Upper lobe of left lung (tissue), 6 donors: ENCODE measurements at places on chromosomes 4 and X. TPM values are rescaled to one million over a fixed set of nuclear protein-coding genes. Genes with fewer than 3 reads are reported as not detected.

DNA sequence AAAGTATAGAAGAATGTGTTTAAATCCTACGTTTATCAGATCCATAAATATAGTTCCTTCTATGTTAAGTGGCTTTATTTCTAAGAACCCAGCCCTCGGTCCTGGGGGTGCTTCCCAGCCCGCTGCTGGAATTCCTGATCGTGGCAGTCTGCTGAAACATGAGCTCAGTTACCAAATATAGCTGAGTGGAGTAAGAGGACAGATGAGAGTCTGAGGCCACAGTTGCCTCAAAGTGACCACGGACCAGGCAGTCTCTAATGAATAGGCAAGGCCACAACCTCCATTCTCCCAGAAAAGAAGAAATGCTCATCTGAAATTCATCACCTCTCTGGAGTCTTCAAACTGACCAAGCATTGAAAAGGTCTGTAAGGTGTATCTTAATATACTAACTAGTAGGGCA lies at the start of gene PALLD:
Gene PALLD (plus strand): TSS at position 219 of the 400 bp plus-strand sequence.
- no peak for DNase-seq
- H3K36me3 ChIP-seq = no peaks in the 10 kb centered on the region
- no peak within 1 kb of the TSS for H3K4me3 ChIP-seq
- H3K27ac ChIP-seq = no peak within 1 kb of the TSS
- no peaks in the 10 kb centered on the region for H3K27me3 ChIP-seq
- no peaks in the 10 kb centered on the region for H3K4me1 ChIP-seq

- H3K27me3 ChIP-seq = no peaks in the 10 kb centered on the region
- no peak overlapping the region for H3K4me3 ChIP-seq
- H3K4me1 ChIP-seq = no peaks in the 10 kb centered on the region
- no peaks in the 10 kb centered on the region for H3K36me3 ChIP-seq
Observed at GRCh38 chr4:80492761-80493160, 157.2 kb downstream of the CFAP299 start.

- DNase-seq = no peak
- H3K27me3 ChIP-seq = no peaks in the 10 kb centered on the region
- H3K27ac ChIP-seq = no peak overlapping the region
Observed at GRCh38 chr4:186557061-186557460, 1.7 kb upstream of the MTNR1A start.

DNA sequence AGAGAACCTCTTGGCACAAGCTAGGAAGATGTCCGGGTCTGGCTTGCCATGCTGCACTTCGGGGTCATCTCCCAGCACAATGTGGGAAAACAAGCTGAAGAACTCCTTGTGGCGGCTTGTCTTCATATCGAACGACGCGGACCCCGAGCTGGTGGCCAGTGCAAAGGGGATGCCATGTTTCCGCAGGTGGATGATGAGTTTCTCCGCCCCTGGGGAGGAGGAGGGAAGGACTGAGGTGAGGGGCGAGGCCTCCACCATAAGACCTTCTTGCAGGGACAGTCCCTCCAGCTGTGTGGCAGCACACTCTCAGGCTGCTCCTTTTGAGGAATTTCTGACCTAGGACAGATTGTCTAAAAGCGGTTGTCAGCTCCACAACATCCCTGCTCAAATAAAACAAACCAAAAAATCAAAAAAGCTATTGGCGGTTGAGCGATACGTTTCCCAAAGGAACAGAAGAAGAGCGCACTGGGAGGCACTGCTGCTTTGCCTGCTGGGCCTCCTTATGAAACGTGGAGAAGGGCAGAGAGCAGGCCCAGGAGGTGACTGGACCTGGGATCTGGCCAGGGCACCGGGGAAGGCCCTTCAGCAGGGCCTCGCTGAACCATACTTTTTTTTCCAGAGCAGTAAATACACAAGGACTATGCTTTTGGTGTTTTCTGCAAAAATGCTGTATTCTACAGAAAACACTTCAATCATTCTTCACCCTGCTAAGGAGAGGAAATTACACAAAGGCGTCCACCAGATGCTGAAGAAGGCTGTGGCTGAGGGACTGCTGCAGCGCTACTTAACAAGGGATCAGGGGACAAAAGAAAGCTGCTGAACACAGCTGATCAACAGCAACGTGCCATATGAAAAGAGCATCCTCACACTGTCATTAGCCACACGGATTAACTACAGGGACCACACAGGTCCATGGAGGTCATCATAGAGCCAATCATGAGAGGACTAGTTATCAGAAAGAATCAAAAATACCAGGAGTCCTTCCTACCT lies 70.0 kb upstream of the STS start:
- H3K36me3 ChIP-seq = no peaks in the 10 kb centered on the region
- DNase-seq = no peak

DNA sequence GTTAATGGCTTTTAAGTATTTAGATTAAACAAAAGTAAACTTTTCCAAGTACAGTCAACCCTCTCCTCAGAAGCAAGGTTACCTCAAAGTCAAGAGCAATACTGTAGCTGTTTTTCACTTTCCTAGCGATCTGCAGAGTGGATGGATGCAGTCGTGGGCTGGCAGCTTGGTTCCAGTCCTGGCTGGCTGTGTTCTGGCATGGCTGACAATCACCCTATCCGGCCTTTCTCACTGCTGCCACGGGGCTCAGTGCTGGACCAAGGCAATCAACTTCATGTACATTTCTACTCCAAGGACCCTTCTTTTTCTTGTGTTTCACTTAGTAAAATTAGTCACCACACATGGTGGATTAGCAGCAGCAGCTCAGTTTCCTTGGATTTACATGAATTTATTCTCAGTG lies 208.3 kb downstream of the GABRB1 start:
- H3K4me3 ChIP-seq = no peak overlapping the region
- H3K36me3 ChIP-seq = no peaks in the 10 kb centered on the region
- H3K4me1 ChIP-seq = no peaks in the 10 kb centered on the region
- H3K27me3 ChIP-seq = no peaks in the 10 kb centered on the region
- H3K27ac ChIP-seq = no peak overlapping the region
- DNase-seq = no peak

- DNase-seq = peak; percentile 42
- no peak overlapping the region for H3K27ac ChIP-seq
- no peaks in the 10 kb centered on the region for H3K4me1 ChIP-seq
- peak overlapping the region; percentile 32 for H3K4me3 ChIP-seq
Observed at GRCh38 chrX:36963852-36964251, 44.3 kb upstream of the FAM47C start.

- H3K4me3 ChIP-seq = no peak overlapping the region
- no peaks in the 10 kb centered on the region for H3K4me1 ChIP-seq
- DNase-seq = no peak
- no peaks in the 10 kb centered on the region for H3K36me3 ChIP-seq
- H3K27me3 ChIP-seq = no peaks in the 10 kb centered on the region
Observed at GRCh38 chr4:154643493-154643892, 31.0 kb upstream of the FGG start.

DNA sequence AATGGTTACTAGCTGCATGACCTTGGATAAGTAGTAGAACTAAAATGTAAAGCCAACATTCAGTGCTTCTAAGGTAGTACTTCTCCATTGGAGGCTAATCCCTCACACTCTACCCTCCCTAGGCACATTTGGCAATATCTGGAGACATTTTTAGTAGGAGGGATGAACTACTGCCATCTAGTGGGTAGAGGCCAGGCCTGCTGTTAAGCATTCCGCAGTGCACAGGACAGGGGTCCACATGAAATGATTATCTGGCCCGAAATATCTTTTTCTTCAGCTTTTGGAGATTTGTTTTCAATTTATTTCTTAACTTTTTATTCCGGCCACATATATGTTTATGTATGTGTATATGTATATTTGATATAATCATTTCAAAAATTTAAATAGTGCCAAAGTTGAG lies 36.0 kb upstream of the SPANXC start:
- H3K27me3 ChIP-seq = no peaks in the 10 kb centered on the region
- DNase-seq = no peak
- H3K4me3 ChIP-seq = no peak overlapping the region
- no peak overlapping the region for H3K27ac ChIP-seq
- H3K4me1 ChIP-seq = no peaks in the 10 kb centered on the region
- H3K36me3 ChIP-seq = no peaks in the 10 kb centered on the region

GRCh38 chr4:112321776-112322684 lies 24.9 kb downstream of the ALPK1 start:
- peaks cover 8% of the 10 kb centered on the region for H3K4me1 ChIP-seq
- peaks cover 15% of the 10 kb centered on the region for H3K36me3 ChIP-seq
- no peaks in the 10 kb centered on the region for H3K27me3 ChIP-seq
- no peak overlapping the region for H3K27ac ChIP-seq
- peak; percentile 74 for DNase-seq

DNA sequence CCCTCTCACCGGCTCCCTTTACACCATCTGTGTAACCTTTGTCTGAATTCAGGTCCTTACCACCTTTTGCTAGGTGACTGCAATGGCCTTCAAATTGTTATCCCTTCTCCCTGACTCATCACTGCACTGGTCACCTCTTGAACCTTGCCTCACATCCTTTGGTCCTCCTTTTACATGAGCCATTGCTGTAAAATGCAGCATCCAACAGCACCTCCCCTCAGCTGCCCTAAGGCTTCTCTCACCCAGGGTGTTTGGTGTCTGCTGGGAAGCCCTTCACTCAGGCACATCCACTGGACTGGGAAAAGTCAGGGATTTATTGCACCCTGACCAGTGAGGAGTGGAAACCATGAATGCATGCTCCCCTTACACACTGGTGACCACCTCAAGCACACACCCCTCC lies 192.5 kb upstream of the GATB start:
- no peak overlapping the region for H3K27ac ChIP-seq
- DNase-seq = no peak
- H3K27me3 ChIP-seq = no peaks in the 10 kb centered on the region

- no peaks in the 10 kb centered on the region for H3K4me1 ChIP-seq
- H3K27me3 ChIP-seq = no peaks in the 10 kb centered on the region
- H3K27ac ChIP-seq = no peak overlapping the region
- no peak for DNase-seq
- H3K36me3 ChIP-seq = no peaks in the 10 kb centered on the region
Observed at GRCh38 chr4:176753049-176753448, 39.7 kb downstream of the VEGFC start.

DNA sequence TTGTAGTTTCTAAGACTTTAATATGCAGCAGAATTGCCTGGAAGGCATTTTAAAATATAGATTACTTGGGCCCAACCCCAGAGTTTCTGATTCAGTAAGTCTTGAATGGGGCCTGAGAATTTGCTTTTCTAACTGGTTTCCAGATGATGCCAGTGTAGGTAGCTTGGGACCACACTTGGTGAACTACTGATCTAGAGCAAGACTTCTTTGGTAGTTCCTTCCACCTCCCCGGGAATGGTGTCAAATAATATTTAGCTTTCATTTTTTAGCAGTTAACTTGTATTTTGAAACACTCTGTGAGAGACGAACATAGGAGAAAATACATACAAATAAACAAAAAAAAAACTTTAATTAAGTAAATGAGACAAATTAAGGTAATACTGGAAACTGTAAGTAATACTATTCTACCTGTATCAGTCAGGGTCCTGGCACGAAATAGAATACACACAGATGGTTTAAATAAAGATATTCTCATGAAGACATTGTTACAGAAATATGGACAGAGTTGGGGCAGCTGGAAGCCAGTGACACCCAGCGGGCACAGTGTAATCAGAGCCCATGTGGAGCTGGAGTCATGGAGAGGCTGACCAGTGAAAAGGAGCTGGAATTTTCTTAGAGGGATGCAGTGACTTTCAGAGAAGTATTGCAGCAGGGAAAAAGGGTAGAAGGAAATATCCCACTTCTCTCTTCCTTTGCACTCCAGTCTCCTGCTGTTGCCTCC lies 905.7 kb downstream of the CCSER1 start:
- DNase-seq = no peak
- no peaks in the 10 kb centered on the region for H3K27me3 ChIP-seq
- H3K36me3 ChIP-seq = no peaks in the 10 kb centered on the region
- no peaks in the 10 kb centered on the region for H3K4me1 ChIP-seq

- no peaks in the 10 kb centered on the region for H3K4me1 ChIP-seq
- H3K36me3 ChIP-seq = no peaks in the 10 kb centered on the region
- DNase-seq = no peak
- H3K27ac ChIP-seq = no peak within 1 kb of the TSS
- no peaks in the 10 kb centered on the region for H3K27me3 ChIP-seq
Observed at GRCh38 chr4:69860052-69860451, at the start of gene SULT1E1. Gene SULT1E1 (minus strand): TSS chr4:69860145. CDS start chr4:69857644, 2,501 bp downstream.

GRCh38 chrX:44735498-44735897 lies 108.3 kb upstream of the DUSP21 start:
- no peak for DNase-seq
- no peaks in the 10 kb centered on the region for H3K27me3 ChIP-seq

GRCh38 chr4:40684404-40684803 lies 54.7 kb upstream of the RBM47 start:
- H3K4me1 ChIP-seq = no peaks in the 10 kb centered on the region
- no peak overlapping the region for H3K27ac ChIP-seq
- no peak for DNase-seq
- no peaks in the 10 kb centered on the region for H3K36me3 ChIP-seq
- no peaks in the 10 kb centered on the region for H3K27me3 ChIP-seq

DNA sequence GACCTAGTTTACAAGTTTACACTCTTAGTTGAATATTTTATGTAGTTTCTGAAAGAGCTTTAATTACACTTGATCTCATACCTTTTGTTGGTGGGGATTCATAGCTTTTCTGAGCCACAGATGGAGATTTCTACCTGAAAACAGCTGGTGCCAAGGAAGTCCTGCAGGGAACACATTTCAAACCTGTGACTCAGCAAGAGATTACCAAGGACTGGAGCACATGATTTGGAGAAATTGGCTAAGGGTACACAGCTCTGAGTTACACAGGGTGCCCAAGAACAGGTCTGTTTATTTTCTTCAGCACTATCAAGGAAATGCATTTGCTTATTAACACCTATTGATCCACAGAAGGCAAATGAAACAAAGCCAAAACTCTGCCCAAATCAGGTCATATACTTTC lies 691.5 kb downstream of the KCTD8 start:
- H3K27ac ChIP-seq = no peak overlapping the region
- DNase-seq = no peak

The WDR17 gene
- 3.7 TPM for total RNA-seq

The COL4A6 gene
- 3.0 TPM for total RNA-seq

The EMCN gene
- total RNA-seq = 49.6 TPM

The GPR78 gene
- not detected for total RNA-seq

The LUZP4 gene
- not detected for total RNA-seq

The NUP62CL gene
- total RNA-seq = 22.0 TPM

The MEPE gene
- not detected for total RNA-seq

The CXCL3 gene
- 11.9 TPM for total RNA-seq

The RS1 gene
- 1.0 TPM for total RNA-seq

The NEIL3 gene
- 0.76 TPM for total RNA-seq

The CCNG2 gene
- 18.0 TPM for total RNA-seq

The XAGE2 gene
- total RNA-seq = 0.37 TPM

The SLC39A8 gene
- 627 TPM for total RNA-seq

The PRR32 gene
- not detected for total RNA-seq

The BEX3 gene
- total RNA-seq = 89.4 TPM
